Esophagus squamous epithelium (tissue), 5 donors: ENCODE measurements at places on chromosomes 16 and 17.

- DNase-seq: no peak
These were observed 1107.3 kb upstream of the EEF2KMT start for GRCh38 chr16:6204945-6205344.

- DNase-seq: no peak
These were observed 772.8 kb downstream of the CDH8 start for GRCh38 chr16:61263400-61263799.

GRCh38 chr17:62625184-62625869 lies 2.1 kb upstream of the MRC2 start:
- no peak for DNase-seq

DNA sequence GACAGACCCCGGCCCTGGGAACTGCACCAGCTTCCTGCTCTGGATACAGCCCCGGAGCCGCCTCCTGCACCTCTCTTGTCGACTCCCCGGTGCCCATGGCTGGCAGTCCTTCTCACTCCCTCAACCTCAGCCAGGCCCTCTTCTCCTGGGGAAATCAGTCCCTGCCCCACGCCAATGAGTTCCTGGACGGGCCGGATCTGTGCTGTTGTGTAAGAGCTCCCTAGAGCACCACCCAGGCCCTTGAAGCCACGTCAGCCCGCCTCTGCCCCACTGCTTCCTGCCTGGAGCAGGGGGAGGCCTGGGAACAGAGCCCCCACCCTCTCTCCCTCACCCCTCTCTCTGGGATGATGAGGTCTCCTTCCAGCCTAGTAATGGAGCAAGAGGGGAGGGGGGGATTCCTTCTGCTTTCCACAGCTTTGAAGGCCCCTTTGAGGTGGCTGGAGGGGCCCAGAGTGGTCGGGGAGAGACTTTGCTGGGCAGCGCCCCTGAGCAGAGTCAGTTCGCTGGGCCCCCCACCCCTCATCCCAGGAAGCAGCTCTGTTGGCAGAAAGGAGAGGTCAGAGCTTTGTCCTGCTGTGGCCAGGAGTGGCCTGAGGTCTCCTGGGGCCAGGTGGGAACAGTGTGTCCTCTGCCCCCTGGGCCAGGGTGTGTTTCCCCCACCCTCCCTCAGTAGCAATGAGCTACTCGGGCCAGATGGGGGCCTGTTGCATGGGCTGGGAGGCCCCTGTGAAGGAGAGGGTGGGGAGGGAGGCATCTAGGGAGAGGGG lies 3.8 kb downstream of the PRR29 start:
- DNase-seq: no peak

GRCh38 chr17:9645851-9646545 lies 681 bp downstream of the USP43 start:
- DNase-seq: no peak

GRCh38 chr16:74837056-74837455 lies 62.4 kb upstream of the FA2H start:
- DNase-seq: no peak

- DNase-seq: no peak
These were observed 16.6 kb upstream of the ATP6V0C start for GRCh38 chr16:2497116-2497630.

- peak; percentile 28 for DNase-seq
These were observed 13.2 kb downstream of the SLC7A5 start for GRCh38 chr16:87855852-87856715.

DNA sequence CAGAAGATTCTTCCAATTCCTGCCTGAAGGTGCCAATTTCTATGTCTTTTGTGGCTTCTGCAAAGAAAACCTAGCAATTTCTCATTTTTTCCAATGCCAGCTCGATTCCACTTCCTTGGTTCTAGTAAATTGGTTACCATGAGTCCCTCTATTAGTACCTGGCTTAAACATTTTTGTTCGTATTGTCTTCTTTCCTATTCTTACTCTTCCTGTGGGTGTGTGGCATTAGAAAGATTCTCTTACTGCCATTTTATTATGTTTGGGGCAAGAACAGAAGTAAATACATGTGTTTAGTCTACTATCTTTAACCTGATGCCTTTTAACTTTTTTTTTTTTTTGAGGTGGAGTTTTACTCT lies 20.3 kb upstream of the MAPK3 start:
- no peak for DNase-seq

DNA sequence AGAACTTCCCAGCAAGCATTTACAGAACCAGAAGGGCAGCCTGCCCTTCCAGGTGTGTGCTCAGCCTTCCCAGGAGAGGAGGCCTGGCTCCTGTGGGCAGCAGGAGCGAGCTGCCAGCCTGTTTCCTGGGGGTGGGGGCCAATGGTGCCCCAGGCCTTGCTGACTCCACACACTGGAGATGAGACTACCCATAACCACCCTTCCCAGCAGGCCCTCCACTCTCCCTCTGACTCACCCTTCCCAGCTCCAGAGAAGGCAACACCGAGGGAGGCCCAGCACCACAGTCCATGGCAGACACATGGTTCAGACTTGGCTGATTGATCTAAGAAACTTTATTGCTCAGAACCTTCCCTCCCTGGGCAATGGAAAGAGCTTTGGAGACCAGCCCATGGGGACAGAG lies 1.8 kb upstream of the PRSS53 start:
- DNase-seq: no peak

- DNase-seq: no peak
These were observed 610.7 kb downstream of the TMEM114 start for GRCh38 chr16:7979448-7980132.

DNA sequence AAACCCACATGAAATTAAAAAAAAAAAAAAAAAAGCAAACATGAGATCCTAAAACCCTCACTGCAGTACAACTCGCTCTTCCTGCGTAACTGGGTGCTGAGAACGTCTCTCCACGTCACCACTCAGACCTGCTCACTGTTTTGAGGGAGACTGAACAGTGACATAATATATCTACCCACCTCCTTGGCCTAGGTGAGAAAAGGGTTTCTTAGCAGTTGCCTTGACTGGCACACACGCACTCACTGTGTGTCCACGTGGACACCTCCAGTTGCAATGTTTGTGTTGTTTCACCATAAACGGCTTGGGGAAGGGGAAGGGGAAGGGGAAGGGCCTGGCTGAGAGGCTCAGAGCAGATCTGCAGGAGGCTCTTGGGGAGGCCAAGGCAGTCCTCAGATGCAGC lies 32.0 kb downstream of the FANCA start:
- DNase-seq: no peak

GRCh38 chr17:56976941-56977608 lies 856 bp upstream of the SCPEP1 start:
- DNase-seq: no peak

GRCh38 chr17:81867170-81867990 lies 3.8 kb downstream of the ARHGDIA start:
- DNase-seq: no peak

GRCh38 chr17:49132699-49133364 lies at the start of gene B4GALNT2:
Gene B4GALNT2, plus strand, starts transcription at chr17:49132769. Its CDS starts 24 bp downstream, at chr17:49132793.
- DNase-seq: no peak

GRCh38 chr16:27491894-27492587 lies 57.7 kb downstream of the GTF3C1 start:
- DNase-seq: no peak

DNA sequence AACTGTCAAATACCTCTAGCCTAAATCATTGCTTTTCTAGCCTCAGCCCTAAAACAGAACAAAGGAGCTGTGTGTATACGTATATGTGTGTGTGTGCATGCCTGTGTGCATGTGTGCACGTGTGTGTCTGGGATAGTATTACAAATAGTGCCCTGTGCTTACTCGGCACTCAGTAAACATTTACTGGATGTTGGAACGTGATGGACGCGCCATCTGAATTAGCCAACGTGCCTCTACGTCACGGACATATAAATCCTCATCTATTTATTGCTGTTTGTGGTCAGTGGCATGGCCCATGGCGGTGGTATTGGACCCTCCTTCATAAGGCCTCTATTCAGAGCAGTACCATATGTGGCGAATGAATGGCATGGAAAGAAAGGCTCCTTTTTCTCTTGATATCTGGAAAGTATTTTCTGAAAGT lies 37.5 kb downstream of the WWP2 start:
- no peak for DNase-seq

DNA sequence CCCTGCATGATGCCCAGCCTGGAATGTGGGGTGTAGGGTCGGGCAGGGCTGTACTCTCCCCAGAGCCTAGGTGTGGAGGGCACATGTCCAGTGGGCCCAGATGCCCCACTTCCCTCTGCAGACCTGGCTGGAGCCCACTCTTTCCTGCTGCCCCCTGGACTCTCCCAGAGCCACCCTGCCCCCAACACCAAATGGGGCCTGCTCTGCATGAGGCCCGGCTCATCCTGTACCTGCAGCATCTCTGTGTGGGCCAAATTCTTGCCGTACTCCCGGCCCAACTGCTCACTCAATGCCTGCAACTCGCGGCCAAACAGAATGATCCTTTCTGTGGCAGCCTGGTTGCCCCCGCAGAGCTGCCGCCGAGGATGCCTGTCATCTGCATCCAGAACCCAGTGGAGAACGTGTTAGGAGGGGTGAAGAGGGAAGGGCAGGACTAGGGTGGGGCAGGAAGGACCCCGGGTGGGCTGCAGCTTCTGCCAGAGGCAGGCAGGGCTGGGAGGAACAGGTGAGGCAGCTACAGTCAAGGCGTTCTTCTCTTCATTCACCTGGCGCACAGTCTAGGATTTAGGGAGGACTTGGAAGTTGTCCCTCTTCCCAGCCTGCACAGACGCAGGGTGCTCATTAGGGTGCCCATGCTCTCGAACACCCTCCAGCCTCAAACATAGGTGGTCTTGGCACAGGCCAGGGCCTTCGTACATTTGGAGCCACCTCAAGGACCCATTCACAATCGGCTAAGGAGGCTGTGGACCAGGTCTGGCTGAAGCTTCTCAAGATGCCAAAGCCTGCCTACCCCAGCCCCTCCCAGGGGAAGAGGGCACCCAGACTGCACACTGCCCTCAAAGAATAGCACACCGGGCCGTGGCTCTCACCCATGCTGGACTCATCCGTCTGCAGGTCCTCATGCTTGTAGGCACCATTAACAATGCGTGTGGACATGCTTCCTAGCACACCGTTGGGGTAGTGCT lies 8.7 kb upstream of the GFOD2 start:
- DNase-seq: no peak

DNA sequence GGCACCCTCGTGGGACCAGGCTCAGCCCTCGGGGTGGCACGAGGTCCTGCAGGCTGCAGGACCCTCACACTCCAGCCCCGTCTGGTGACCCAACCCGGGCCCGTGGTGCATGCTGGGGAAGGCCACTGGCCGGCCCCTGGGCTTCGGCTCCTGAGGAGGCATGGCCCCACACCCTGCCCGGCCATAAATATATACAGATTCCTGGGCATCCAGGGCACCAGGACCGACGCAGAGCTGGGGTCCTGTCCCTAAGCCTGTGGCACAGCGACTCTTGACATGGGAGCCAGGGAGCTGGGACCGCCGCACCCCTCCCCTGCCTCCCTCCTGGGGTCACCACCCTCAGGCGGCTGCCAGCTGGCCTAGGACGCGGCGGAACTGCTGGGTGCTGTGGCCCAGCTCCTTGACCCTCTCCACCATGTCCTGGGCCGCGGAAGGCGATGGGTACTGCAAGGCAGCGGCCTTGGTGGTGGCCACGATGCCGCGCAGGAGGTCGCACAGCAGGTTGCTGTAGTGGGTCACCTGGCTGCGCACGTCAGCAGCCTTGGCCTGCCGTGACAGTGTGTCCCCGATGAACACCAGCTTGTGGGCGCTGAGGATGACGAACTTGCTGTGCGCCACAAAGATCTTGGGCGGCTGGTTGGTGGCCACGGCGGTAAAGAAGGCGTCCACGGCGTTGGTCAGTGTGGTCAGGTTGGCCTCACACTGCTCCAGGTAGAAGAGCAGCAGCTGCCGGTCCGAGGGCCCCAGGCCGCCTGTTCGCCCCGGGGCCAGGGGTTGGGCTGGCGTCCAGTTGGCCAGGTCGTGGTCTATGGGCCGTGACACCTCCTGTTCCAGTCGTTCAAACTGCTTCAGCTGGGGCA lies 10.6 kb downstream of the CTRB1 start:
- no peak for DNase-seq

DNA sequence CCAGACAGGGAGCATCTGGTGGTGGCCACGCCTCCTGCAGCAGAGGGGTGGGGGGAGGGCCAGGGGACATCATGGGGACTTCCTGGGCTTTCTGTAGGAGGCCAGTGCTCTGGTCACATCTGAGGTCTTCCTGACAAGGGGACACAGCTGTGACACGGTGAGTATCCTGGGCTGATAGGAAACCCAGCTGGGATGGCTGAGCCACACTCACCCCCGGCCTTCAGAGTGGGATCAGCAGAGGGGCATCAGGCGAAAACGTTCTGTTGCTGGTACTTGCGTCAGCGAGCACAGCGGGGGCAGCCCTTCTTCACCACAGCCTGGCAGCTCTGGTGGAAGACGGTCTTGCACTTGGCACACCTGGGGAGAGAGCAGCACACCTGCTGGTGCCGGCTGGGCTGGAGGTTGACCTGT lies 122.9 kb upstream of the SMURF2 start:
- no peak for DNase-seq

DNA sequence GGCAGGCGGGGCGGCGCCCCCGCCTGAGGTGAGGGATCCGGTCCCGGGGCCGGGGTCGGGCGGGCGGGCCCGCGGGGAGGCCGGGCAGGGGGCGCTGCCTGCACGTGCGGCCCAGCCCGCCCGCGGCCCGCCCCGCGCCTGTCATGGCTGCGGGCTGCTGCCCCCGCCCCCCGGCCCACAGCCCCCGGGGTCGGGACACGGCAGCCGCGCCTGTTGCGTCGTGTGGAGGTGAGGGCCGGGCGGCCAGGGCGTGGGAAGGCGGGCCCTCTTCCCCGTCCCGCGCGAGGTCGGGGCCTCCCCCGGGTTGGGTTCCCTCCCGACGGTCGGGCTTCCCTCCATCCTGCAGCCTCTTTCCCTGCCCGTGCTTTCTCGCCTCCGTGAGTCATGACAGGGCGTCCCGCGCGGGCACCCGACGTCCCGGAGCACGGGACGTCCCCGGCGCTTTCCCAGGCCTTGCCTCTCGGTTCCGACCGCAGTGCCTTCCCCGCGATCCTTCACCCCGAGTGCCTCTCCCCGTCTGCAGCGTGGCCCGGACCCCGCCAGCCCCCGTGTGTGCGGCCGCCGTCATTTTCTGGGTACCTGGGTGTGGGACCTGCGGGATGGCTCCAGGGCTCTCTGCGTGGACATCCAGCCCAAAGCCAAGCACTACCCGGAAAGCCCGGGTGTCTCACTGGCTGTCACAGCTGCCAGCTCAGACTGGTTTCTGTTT lies 76.7 kb downstream of the CHD9 start:
- DNase-seq: no peak

DNA sequence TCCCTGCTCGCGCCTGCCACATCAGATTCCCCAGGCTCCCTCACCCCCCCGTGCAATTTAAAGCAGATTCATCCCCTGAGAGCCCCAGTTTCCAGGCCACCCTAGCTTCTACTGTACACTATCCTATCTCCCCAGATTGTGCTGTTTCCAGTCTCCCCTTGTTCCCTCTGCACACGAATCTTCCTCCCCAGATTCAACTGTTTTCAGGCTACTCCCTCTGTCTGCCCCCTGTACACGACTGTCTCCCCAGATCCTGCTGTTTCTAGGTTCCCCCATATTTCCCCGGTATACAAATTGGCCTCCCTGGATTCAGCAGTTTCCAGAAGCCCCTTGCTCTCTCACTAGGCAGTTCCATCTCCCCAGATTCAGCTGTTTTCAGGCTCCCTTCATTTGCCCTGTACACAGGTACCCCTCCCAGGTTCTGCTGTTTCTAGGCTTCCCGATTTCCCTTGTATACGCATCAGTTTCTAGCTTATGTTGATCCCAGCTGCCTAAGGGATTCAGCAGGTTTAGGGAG lies 22.9 kb downstream of the COPZ2 start:
- no peak for DNase-seq
